ENCODE measurements at places on chromosomes 7 and 10.

GRCh38 chr7:133690740-133691139, 436.4 kb upstream of the LRGUK start:
- DNase-seq = no peak

- no peak for DNase-seq
These were observed 315.2 kb upstream of the ZNF32 start for GRCh38 chr10:43963793-43964425.

- no peak for DNase-seq
These were observed 21.0 kb downstream of the ZCCHC24 start for GRCh38 chr10:79424221-79425073.

DNA sequence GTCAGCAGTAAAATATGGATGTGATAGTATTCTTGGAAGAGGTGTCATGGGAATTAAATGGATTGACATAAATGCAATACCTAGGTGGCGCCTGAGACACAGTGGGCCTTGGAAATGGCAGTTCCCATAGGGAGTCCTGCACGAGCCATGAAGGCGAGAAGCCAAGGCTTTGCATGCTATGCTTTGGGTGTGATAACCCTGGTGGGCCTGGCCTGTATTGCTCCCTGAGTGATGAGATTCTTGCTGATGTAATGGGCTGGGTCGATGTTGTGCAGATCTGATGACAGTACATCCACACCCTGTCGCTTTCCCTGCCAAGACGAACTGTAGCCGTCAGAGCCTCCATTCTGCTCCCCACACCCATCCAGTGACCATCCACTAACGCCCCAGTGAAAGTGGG, 46.4 kb downstream of the CREB5 start:
- DNase-seq = no peak

DNA sequence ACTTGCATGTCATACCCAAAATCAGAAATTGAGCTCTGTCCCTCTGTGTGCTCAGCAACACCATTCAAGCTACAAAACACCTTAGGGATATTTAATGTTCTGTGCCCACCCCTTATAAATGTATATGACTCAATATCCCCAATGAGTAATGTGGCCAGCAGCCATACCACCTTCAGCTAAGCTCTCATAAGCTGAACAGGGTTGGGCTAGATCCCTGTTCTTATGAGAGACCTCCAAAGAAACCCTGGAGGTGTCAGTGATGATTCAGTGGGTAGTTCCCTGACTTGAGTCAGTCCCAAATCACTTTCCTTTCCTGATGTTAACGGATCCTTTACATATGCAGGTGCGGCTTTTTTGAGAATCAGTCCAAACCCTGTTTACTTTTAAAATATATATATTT, 253.8 kb downstream of the CREB5 start:
- no peak for DNase-seq

Data from Kasumi-1 (cell line).